Hematopoietic multipotent progenitor cell (in vitro differentiated cells): ENCODE measurements at places on chromosomes 1 and 21.

DNA sequence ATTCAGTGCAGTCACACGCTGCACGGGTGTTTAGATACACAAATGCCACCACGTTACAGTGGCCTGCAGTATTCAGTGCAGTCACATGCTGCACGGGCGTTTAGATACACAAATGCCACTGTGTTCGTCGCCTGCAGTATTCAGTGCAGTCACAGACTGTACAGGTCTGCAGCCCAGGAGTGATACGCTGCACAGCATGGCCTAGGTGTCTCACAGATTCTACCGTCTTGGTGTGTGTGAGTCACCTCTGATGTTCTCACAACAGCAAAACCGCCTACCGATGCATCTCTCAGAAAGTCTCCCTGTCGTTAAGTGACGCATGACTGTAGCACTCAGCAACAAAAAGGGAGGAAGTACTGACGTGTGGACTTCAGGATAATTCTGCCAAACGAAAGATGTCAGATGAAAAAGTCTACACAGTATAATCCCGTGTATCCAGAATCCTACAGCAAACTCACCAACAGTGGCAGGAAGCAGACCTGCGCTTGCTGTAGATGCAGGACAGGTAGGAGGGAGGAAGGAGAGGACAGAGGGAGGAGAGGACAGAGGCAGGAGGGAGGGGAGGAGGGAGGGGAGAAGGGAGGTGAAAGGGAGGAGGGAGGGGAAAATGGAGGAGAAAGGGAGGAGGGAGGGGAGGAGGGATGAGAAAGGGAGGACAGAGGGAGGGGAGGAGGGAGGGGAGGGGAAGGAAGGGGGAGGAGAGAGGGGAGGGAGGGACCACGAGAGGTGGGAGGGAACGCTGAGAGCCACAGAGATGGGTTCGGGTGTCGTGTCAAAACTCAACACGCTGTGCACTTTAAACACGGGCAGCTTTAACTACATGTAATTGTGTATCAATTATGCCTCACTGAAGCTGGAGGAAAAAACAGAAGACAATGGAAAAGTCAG lies 36.3 kb upstream of the PCBP3 start:
- DNase-seq: no peak

GRCh38 chr1:67517046-67517445 lies 86.8 kb upstream of the SERBP1 start:
- DNase-seq: no peak

- no peak for DNase-seq
Observed at GRCh38 chr1:11434501-11434900, 44.5 kb upstream of the DISP3 start.

DNA sequence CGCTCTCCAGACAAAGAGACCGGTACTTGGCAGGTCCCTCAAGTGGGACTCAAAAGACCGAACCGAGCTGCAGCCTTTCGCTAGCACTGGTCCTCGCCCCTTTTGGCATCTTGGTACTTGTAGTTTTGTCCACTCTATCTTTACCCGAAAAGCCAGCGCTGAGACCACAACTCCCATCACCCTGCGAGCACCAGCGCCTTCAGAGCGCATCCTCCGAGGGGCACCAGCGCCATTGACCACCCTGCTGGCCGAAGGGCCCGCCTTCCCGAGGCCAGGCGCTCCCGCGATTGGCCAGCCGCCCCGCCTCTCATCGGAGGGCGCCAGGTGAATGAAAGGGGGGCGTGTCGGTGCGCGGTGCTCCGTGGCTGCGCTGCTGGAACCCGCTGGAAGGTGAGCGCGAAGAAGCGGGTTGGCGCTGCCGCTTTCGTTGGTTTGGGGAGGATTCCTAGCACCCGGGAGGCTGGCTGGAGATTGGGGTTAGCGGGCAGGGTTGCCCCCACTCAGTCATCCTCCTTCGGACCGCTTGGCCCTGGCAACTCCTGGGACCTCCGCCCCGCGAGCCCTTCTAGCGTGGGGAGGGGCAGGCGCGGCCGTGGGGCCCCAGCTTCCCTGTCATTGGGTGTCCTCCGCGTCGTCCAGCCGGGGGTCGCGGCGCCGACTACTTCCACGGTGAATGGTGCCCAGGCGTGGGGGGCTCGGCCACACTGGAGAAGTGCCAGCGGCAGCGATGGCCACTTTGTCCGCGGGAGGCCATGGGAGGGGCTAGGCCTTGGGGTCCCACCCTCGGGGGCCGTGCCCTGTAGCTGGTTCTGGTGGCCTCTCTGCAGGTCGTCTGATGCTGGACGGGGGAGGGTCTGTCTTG lies at the start of gene ZBTB8B:
TSS of gene ZBTB8B (plus strand) at position 357 of the 862 bp plus-strand sequence. CDS start 5,553 bp downstream, outside the sequence.
- peak; percentile 17 for DNase-seq

DNA sequence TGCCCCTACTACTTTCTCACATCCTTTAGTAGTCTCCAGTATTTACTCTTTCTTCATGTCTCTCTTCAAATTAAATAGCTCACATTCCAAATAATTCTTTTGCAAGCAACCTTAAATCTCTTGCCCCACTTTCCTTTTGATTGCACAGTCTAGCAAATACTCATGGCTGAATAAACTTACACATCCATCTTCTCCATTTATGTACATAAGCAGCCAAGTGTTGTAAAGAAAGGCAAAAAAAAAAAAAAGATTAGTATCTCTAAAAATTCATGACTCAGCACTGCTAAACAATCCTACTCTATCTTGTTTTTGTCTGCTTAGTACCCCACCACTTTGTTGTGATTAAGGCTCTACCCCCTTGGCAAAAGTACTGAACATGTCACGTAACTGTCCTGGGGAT lies 42.6 kb downstream of the F13B start:
- no peak for DNase-seq

DNA sequence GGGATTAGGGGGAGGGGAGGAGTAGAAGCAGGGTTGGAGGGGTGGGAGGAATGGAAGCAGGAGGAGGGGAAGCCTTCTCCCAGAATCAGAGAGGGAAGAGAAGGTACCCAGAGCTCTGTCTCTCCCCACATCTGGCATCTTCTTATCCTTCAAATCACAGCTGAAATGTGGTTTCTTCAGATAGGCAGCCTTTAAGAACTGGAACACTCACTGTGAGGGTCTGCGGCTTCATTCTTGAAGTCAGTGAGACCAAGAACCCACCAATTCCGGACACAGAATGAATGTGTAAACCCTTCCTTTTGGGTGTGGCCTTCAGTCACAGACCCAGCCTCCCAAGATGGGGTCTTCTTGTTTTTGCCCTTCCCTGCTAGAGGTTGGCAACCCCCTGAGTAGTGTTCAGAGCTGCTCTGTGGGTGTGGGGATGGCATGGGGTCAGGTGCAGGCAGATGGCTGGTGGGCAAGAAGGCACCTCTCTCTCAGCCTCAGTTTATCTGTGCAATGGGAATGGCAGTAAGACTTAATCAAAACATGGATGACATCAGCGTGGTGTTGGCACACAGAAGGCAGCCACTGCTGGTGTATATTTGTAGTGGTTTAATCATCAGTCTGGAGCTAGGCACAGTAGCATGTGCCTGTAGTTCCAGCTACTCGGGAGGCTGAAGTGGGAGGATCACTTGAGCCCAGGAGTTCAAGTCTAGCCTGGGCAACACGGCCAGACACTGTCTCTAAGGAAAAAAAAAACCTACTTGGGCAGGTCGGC lies 7.2 kb downstream of the FAAH start:
- DNase-seq: no peak

DNA sequence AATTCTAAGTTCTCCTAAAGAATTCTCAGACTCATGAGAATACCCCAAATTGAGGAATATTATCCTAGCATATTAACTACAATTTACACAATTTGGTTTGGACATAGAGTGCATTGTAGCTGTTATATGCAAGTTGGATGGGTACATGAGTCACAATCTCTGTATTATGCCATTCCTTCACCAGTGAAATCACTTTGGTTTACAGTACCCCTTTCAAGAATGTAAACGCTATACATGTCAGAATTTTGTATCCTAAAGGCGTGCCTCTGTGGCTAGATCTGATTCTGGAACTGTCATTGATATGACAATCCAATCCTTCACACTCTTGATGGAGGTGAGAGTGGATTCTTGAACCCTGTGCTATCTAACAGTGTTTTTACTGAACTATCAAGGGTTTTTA lies 6.7 kb upstream of the IL10RB start:
- DNase-seq: no peak

- no peak for DNase-seq
Observed at GRCh38 chr1:199936441-199936840, 91.1 kb upstream of the NR5A2 start.

DNA sequence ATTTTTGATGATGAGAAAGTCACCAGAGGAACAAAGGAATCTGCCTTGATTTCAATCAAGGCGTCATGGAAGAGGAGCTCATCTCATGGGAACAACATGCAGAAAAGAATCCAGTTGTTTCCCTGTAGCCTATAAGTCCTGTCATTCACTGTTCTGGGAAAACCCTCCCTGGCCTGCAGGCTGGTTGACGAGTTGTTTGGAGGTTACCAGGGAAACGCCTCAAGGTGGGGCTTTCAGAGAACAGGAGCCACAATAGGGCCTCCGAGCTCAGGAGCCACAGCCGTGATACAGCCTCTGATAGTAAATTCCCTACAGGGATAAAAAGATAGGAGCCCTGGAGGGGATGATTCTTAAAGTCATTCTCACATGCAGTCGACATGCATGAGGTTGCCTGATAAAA lies 135.2 kb downstream of the PSMG1 start:
- DNase-seq: no peak

- DNase-seq: no peak
Observed at GRCh38 chr1:23581219-23581618, 21.9 kb upstream of the ID3 start.

- no peak for DNase-seq
Observed at GRCh38 chr1:185732951-185733350, 1.2 kb upstream of the HMCN1 start.

GRCh38 chr1:240492832-240493440 lies 119.0 kb downstream of the GREM2 start:
- DNase-seq: peak; percentile 16

GRCh38 chr1:202203238-202204039 lies 9.8 kb downstream of the LGR6 start:
- DNase-seq: no peak

GRCh38 chr1:165403835-165404482 lies 41.0 kb downstream of the RXRG start:
- peak; percentile 45 for DNase-seq

DNA sequence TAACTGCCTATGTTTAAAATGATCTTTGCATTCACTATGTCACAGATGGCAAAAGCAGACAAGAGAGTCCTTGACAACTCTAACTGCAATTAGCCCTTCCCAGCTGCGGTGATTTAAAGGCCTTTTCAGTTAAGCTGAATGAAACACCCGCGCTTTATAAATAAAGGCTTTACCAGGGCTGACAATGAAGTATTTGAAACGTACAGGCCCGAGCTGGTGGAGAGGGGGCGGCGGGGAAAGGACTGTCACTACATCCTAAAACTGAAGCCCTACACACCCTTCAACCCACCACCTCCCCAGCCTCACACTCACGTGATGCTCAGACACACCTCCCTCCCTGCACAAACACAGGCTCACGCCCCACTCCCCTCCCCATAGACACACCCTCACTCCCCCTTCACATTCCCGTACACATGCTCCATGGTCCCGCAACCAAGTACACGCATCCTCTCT lies 45.5 kb downstream of the GRIK3 start:
- DNase-seq: no peak

- DNase-seq: no peak
Observed at GRCh38 chr1:22508329-22508728, 55.0 kb upstream of the EPHA8 start.

- no peak for DNase-seq
Observed at GRCh38 chr1:202072211-202072765, 50.4 kb upstream of the GPR37L1 start.

DNA sequence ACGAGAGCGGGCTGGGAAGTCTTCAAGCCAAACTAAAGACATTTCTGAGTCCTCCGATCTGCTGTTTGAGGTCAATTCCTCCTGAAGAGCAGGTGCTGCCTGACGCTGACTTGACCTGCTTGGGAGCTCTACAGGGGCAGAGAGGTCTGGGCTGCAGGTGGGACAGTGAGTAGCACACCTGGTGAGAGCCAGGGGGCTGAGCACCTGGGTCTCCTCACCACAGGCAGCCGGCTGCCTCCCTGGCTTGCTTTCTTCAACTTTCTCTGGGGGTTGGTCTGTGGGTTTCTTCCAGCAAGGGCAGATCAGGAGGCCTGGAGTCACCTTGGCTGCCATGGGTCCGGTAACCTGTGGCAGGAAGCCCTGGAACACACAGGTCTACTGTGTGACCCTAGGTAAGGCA lies 107.4 kb upstream of the EDN2 start:
- DNase-seq: no peak

GRCh38 chr1:203649551-203649998 lies 22.9 kb downstream of the ATP2B4 start:
- no peak for DNase-seq

DNA sequence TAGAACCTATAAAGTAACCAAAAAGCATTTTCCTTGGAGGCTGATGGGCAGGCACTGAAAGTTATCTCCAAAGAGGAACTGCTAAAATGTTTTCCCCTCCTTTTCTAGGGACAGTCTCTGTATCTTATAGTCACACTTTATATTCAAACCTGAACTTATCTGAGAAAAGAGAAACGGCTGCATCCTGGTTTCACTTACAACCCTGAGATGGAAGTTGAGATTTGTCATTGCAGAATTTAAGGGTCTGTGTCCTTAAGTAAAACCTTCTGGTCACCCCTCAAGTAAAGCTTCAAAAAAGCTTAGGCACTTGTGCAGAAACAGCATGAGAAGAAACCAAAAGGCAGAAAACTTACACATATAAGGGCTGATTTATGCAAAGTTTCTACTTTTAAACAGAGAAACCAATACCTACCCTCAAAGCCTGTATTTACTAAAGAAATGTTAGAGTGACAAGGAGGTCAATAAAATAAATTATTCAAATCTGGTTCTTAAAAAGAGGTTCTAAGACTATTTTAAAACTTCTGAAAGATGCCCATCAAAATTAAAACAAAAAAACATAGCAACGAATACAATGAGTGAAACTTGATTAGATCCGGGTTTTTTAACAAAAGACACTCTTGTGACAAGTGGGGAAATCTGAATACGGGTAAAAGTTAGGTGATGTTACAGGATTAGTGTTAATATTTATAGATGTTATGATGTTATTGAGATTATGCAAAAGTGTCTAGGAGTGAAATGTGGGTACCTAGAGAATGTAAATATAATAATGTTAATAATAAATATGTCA lies 9.9 kb downstream of the CD58 start:
- DNase-seq: peak; percentile 79

GRCh38 chr1:6961905-6962477 lies 176.7 kb downstream of the CAMTA1 start:
- peak; percentile 45 for DNase-seq

DNA sequence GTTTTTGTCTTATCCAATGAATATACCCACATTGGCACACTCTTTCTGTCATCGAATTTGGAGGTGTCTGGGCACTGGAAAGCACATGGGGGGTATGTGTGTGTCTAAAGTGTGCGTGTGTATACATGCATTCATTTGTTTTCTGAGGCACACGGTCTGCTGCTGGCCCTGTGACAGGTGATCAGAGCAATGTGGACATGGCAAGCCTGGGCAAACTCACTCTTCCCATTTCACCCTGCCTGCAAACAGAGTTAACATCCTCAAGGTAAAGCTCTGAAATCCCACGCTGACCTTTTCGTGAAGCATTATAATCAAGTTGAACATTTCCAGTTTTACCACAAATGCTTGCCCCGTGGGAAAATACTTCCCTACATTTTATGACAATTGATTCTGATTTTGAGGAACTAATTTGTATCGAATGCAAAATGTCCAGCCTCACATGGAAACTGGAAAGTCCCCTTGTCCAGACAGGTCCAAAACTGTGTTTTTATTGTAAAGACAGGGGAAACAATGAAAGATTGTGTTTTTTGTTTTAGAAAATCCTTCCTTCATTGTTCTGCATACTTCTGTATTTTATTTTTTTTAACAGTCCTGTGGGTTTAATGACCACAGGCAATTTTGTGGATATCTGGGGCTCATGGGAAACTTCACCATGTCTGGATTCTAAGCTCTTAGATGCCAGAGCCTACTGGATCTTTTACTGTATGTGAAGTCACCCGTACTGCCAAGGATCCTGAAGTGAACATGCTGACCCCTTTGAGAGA lies 160.9 kb downstream of the PBX1 start:
- no peak for DNase-seq
